ENCODE measurements at places on chromosomes 11 and 22.

DNA sequence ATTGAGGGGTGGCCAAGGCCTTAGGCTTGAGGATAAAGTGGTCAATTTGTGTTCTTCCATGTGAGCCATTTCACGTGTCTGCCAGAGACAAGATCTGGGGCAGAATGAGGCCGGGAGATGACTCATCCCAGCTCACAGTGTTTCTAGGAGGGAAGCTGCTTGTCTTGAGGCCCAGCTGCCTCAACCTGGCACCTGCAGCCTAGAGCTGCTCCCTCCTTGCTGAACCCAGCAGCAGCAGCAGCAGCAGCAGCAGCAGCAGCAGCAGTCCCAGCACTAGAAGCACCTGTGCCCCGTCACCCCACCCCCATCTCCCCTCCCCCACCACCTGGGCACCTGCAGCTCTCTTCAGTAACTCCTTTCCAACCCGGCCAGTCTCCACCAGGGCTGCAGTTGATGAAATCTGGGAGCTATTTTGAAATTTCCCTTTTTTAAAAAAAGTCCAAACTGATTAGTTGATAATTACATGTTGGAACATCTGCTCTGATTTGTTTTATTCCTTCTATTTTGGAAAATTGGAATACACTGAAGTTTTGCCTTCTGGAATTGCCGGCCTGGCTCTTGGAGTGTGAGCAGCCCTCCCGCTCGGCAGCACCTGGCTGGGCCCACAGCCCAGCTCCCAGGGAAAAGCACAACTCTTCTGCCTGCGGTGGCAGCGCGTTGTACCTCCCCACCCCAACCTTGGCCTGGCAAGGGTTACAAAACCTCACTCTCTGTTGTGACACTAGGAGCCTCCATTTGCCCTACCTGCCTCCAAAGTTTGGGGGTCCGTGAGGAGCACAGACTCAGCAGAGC is 143.5 kb downstream of the NXPE2 start:
- no peak for DNase-seq

DNA sequence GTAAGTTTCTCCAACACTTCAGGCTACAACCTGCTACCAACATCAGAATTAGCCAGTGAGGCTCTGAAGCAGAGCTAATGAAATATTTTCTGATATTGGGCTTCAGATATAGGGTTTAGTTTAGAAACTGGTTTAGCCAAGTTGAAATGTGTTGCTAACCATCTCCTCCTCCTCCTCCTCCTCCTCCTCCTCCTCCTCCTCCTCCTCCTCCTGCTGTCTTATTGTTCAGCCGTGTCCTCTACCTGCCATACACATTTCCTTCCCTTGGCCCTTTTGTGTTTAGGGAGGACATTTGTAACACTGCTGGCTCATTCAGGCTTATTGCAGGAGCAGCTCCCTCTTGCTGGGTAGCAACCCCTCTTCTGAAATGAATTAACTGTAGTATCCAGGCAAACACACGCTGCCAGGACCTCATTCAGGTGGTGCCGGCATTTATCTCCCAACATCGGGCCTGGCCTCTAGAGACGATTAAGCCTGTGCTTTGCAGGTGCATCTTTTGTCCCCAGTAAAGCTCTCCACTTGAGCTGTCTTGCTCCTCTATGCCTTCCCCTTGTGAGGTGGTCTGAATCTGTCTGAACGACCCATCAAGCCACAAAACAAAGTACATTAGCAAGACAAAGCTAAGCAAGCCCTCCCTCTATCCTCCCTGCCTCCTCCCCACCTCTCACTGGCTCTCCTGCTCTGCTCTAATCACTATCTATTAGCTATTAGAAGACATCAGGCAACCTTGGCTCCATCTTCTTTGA is 82.9 kb downstream of the KCNJ1 start:
- DNase-seq: no peak

- DNase-seq: no peak
Measured at GRCh38 chr11:10631761-10632160, 61.8 kb downstream of the IRAG1 start.

GRCh38 chr22:45554861-45555260 is 52.2 kb downstream of the FBLN1 start:
- DNase-seq: no peak

DNA sequence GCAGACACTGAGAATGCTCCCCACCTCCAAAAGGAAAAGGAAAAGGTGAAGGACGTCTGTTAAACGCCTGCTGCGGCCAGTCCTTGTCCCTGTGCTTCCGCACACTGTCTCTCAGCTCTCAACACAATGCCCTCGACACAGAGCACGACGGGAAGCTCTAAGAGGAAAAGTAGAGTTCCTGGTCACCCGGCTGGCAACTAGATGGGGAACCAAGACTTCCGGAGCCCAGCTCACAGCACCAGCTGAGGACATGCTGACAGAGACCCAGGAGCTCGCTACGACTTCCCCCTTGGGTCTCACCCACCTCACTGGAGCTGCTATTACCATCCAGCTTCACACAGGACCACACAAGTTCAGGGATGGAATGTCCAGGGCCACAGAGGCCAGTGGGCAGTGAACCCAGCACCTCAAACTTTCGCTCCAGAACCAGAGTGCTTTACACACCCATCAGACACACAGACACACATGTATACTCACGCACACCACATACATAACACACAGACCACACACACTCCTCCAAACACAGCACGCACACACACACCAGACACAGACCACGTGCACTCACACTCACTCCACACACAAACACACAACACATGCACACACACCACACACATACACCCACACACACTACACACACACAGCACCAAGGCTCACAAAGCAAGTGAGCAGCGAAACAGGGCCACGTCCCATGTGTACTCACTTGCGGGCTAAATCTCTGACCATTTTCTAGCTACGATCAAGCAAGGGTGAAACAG is 9.6 kb downstream of the SULT4A1 start:
- DNase-seq: no peak

DNA sequence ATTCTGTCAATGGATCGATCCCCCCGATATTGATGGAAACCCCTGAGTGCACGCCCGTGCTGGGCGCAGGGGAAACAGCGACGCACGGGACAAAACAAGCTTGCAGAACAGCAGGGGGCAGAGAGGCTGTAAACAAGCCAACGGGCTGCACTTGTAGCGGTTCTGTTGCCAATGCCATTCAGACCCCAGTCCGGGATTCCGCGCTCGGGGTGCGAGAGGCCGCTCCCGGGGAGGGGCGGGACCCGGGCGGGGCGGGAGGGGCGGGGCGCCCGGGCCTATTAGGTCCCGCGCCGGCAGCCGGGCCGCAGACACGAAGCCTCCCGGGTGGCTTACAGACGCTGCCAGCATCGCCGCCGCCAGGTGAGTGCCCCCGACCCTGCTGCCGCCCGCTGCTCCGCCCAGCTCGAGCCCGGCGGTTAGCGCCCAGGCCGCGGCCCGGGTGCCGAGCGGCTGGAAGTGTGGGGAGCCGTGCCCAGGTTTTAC is at the start of gene BIK:
Gene BIK, plus strand, starts transcription at position 307 of the 483 bp plus-strand sequence. CDS start 13,273 bp downstream, outside the sequence.
- peak; percentile 23 for DNase-seq

Measured in CD4-positive, alpha-beta T cell (primary cell).